G401 (cell line): ENCODE measurements at places on chromosomes 1 and 21. TPM values are rescaled to one million over a fixed set of nuclear protein-coding genes. Genes with fewer than 3 reads are reported as not detected.
A peak's percentile ranks its signal among the peaks of the same experiment; 100 is the strongest.

DNA sequence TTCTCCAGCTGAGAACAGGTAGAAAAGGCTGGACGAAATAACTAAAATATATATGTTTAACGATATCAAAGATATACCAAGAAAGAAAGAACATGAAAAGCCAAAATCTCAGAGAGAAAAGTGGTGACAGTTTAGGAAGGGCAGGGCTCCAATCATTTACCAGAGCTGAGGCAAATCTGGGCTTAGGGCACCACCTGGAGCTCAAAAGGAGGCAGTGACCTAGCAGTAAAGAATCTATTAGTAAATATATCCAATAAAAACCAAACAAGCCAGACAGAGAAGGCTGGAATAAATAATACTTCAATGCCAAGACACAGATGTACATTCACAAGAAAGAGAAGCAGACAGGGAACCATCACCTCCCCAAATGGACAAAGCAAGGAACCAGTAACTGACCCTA lies 43.5 kb downstream of the CHIA start:
- DNase-seq, result no peak

DNA sequence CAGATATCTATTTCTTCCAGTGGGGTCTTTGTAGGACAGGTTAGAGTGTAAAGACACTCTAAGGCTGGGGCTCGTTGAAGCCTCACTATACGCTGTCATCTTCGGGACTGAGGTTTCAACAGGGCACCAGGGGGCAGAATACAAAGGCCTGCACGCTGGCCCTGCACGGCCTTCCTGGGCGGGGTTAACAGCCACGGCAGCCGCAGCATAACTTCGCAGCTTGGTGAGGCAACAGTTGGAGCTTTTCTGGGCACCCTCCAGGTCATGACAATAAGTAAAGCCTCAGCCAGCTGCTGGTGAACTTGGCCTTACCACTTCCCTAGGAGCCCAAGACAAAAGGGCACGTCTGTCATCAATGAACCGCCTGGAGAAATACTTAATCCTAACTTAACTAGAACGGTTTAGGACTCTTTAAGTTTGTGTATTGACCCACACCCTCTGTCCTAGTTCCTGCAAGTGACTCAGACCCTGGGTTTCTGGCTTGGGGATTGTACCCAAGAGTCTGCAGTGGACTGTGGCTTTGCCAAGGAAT lies 2.3 kb upstream of the RUNX1 start:
- peak; percentile 3 for DNase-seq

- DNase-seq, result no peak
These were observed 873 bp upstream of the PI4KB start for GRCh38 chr1:151327903-151328674.

DNA sequence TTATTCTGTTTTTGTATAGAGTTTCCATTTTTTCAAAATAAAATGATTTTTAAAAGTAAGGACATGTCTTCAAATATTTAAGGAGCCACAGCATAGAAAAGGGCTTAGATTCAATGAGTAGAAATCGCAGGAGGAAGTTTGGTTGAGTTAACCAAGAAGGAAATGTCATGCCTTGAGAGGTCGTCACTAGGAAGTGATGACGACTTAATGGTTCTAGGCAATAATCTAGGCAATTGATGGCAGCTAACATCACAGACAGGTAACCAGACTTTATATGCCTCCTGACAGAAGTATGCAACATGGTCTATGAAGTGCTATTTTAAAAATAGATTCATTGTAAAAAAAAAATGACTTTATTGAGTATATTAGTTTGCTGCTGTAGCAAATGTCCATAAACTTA lies 32.1 kb upstream of the TP53BP2 start:
- no peak for DNase-seq

DNA sequence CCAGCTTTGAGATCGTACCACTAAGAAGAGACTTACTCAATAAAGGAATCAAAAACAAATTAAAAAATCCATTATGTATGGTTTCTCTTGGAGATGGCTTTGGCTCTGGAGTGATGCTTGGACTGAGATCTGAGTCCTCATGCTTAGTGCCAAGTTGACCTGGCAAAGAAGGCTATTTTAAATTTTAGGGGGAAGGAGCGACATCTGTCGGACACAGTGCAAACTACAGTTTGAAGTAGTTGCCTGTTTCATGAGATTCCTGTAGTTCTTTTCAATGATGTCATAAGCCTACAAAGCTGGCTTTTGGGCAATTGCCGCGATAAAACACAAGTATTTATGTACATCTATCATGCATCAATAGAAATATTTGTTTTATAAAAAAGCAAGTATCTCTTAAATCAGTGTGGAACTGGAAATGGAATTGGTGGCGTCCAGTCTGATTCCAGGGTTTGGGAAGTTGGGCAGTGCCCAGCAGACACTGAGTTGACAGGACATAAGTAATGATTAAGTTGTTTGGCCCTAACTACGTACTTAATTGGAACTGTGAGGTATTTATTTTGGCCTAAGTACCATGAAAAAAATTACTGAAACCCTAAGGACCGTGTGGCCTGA lies 50.0 kb downstream of the TBCE start:
- DNase-seq, result peak; percentile 87

DNA sequence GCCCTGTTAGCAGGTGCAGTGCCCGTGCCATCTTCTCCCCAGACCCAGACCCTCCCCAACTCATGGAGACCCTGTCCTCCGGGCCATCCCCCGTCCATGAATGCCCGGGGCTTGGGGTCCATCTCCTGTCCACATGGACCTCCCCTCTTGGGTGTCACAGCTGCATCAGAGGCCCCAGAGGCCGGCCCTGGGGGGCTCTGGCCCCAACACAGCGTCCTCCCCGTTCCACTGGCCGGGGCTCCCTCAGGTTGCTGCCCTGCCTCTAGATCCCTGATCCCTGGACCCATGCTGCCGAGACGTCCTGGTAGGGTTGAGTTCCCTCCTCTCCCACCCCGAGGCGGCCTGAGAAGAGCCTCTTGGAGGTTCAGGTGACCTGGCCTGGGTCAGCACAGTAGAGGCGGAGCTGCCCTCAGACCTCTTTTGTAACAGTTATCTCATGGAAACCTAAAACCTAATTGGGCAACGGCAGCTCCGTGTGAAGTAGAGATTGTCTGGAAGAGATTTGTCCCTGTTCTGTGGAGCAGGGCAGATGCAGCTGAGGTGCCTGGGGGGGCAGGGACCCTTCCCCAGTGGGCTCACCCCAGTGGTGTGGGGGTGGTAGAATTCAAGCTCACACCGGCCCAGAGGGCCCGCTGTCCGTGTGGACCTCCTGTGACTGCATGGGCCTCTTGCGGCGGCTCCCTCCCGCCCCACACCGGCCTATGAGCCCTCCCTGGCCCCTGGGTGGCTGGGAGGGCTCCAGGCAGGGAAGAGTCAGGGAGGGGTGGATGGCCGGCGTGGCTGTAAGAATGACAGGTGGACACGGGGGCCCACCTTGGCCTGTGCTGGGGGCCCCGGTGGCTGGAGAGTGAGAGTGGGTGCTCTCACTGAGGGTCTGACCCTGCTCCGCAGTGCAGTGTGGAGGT lies 56.1 kb downstream of the SKI start:
- DNase-seq, result no peak

DNA sequence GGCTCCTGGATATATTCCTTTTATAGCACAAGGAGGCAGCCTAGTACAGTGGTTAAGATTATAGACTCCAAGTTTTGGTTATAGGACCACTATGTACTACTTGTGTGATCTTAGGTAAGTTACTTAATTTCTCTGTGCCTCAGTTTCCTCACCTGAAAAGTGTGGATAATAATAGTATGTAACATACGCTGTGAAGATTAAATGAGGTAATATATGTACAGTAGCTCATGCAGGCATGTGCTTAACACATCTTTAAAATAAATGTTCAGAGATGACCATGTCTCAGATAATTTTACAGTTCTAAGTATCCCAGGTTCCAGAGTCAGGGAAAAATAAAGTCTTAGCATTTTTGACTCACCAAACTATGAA lies 55.7 kb upstream of the TRABD2B start:
- DNase-seq, result no peak

GRCh38 chr1:10189659-10190058 lies 20.7 kb upstream of the KIF1B start:
- DNase-seq, result no peak

GRCh38 chr1:71087060-71087459 lies 6.2 kb upstream of the ZRANB2 start:
- DNase-seq, result no peak

GRCh38 chr1:230459465-230459864 lies 33.3 kb upstream of the PGBD5 start:
- DNase-seq, result no peak

- no peak for DNase-seq
These were observed 72.9 kb downstream of the IVNS1ABP start for GRCh38 chr1:185244015-185244747.

CELA2A gene
- not detected in 2 replicates for total RNA-seq

LYSMD1 gene
- 6.2 and 8.9 TPM in 2 replicates for total RNA-seq

FAM167B gene
- total RNA-seq, result not detected in 2 replicates

CD1B gene
- not detected in 2 replicates for total RNA-seq

S100A12 gene
- total RNA-seq, result not detected in 2 replicates

MIXL1 gene
- not detected in 2 replicates for total RNA-seq

WARS2 gene
- 15.5 and 16.4 TPM in 2 replicates for total RNA-seq
